ENCODE measurements at places on chromosomes 4 and X.

- DNase-seq, result no peak
Measured at GRCh38 chrX:70044541-70045245, 5.0 kb downstream of the AWAT2 start.

- DNase-seq, result no peak
Measured at GRCh38 chr4:86825511-86825910, 23.7 kb downstream of the SLC10A6 start.

GRCh38 chrX:19774905-19775304 lies 112.5 kb downstream of the SH3KBP1 start:
- no peak for DNase-seq

DNA sequence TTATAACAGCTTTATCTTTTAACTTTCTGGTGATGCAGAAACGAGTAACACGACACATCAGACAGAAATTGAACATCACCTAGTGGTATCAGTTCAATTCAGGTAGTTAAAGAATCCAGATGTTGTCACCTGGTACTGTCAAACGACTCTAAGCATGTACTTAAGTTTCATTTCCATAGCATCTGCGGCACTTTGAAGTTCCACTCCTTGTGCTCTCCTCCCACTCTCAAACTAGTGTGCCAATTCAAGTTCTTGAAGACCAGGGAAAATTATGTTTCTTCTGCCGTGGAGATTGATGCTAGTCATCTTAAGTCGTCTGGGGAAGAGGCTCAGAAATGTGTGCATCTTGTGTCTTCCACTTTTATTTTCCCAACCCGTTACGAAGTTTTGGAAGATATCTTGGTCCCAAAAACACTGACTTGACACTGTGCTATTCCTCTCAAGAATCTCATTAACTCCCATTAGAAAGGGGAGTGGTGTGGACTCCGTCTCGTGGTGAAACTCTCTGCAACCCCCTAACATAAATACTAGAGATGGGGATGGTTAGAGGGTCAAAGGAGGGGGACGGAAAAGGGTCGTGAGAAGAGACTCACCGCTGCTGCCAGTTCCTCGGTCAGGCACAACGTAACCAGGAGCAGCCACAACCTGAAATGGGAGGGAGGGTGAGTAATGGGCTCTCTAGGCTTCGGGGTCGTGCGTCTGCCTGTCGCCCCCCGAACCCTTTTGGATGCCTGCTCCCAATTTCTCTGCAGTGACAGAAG lies 693 bp downstream of the COL4A6 start:
- no peak for DNase-seq
